ENCODE measurements at places on chromosomes 4 and X.

DNA sequence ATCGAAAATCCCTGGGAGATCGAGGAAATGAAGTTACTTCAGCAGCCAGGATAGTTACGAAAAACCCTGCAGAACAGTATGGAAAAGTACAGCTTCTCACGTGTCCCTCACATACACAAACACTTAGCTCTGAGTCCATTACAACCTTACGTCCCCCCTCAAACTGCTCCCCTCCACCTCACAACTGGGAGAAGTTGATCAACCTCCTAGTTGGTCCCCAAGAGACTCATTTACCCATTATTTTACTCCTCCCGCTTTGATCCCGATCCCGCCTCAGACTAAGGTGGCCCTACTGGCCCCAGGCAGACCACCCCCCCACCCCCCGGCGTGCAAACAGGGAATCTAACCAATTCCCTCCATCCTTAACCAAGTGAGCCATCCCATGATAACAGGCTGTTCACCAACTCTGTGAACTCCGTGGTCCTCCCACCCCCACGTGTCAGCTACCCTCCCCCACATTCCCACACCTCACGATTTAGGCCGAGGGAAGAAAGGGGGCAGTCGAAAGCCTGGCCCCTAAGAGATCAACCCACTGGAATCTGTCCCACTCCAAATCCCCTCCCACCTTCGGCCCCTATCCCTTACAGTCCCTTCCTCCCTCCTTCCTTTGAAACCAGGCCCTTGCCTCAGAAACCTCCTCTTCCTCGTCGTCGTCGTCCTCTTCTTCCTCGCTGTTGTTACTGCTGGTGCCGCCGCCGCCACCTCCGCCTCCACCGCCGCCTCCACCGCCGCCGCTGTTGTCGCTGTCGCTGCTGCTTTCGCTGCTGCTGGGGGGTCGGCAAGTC lies 755 bp downstream of the ANKRD17 start:
- peak; percentile 22 for DNase-seq

GRCh38 chr4:89957046-89957926 lies 62.6 kb downstream of the MMRN1 start:
- DNase-seq: no peak

DNA sequence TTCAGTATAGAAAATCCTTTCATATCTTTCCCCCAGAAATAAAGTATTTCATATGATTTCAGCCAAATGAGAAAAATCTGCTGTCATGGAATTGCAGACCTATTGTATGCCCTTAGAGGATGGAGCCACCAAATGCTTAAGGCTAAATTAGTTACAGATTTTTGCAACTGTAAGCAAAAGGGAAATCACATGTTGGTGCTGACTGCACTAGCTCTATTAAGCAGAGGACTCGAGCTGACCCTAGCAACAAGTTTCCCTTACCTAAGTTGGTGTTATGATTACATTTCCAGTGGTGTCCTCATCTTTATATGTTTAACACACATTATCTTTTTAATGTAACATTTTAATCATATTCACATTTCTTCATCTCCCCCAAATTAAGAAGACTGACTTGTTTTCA lies 58.3 kb upstream of the DOCK11 start:
- DNase-seq: no peak

GRCh38 chr4:2194496-2194895 lies 47.4 kb downstream of the HAUS3 start:
- no peak for DNase-seq

- DNase-seq: no peak
These were observed 7.9 kb downstream of the GTPBP6 start for GRCh38 chrX:310621-311155.

GRCh38 chrX:153854702-153855101 lies 24.4 kb upstream of the PDZD4 start:
- no peak for DNase-seq

DNA sequence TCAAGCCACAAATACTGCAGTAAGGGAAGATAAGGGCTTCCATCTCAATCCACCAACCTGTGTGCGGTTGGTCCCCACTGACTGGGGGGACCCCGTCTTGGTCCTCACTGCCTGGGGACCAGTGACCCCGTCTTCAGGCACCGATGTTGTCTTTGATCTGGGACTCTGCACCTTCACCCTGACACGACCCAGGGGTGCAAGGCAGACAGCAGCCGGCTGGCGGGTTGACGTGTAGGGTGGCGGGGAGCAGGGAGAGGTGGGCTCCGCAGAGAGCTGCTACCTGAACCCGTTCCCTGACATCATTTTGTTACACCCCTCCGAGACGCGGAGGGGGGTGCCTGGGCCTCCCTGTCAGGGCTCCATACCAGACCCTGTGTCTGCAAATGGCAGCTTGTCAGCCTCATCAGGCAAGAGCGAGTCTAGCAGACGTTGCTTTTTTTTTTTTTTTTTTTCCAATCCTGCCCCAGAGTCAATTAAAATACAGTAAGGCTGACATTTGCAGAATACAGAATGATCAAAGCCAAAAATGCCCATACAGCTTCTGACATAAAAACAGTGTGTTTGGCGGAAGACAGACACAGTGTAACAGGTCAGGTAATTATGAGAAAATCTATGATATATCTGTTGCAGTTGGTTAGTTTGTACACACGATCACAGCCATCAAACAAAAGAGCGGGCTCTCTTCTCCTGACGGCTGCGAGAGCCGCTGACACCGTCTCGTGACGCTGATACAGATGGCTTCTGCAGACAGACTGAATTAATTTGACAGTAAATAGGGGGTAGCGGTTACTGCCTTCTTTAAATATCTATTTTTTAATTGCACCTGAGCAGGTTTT lies 118.6 kb downstream of the CRLF2 start:
- no peak for DNase-seq

DNA sequence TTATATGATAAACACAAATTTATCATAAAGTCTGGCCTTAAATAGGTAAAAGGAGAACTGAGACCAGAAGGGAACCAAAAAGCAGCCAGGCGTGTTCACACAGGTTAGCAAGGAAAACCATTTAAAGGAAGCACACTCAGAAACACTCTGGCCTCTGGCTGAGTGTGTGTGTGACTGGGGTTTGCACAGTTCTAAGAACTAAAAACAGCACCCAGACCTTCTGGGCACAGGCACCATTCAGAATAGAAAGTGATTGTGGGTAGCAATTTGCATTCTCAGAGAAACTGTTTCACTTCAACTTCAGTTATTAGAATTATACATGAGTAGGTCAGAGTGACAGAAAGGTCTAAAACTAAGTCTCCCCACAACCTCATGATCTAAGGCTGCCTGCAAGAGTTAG lies 10.0 kb downstream of the GPR82 start:
- DNase-seq: no peak

- no peak for DNase-seq
These were observed 89.9 kb downstream of the TTC29 start for GRCh38 chr4:146855761-146856160.

DNA sequence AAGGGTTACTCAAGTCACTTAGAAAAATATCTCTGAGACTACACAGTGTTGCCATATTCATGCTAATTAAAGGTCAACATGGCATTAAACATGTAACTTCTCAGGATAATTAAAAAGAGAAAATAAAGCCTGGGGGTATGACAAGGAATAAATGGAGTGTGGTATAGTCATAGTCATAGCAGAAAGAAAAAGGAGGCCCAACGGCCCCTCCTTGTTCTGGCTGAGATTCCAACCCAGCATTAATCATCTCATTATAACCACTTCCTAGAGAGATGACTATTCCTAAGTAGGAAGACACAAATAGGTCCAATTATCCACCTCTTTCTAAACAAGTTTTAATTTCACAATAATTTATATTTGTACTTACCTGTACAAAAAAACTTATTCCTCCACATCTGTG lies 778.4 kb upstream of the AADAT start:
- DNase-seq: no peak

- no peak for DNase-seq
These were observed 20.8 kb downstream of the FGFR3 start for GRCh38 chr4:1813915-1814314.

DNA sequence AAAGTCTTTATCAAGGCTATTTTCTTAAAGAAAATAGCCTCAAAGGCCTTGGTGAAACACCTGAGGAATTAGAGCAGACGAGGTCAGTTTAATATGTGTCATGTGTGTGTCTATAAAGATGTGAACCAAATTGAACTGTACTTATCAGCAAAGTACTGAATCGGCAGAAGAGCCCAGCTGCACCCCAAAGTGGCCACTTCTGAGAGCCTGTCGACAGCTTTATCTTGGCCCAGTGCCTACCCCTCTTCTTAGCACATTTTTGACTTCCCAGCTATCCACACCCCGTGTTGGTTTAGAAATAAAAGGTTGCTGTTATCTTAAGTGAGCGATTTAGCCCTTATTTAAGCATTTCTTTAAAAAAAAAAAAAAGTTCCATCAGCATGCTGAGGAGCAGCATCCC lies 329.7 kb downstream of the FBXW7 start:
- DNase-seq: no peak

DNA sequence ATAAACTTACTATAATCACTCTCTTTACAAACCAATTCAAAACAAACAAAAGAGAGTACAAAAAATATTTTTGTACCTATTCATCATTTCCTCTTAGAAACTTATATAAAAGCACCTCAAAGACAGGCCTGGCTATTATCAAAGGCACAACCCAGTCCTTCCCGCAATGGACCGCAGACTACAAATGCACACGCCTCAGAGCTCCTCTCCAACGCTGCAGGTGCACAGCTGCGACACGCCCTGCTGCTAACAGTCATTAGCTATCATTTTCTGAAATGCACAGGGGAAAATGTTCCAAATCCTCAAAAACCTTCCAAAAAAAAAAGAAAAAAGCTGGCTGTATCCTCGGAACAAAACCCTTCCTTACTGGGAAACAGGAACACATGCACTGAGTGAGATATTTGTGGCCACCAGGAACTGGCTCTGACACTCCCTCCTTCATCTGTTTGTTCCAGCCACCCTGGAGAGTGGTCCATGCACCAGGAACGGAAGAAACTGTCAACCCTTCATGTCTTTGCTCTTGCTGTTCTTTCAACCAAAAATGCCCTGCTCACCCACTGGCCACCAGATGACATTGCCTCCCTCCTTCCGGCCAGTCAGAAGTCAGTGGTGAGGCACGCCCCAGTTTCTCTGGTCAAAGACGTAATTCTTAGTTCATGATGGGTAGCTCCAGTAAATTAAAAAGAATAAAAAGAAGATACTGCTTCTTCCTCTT lies 16.7 kb downstream of the IRF2 start:
- DNase-seq: no peak

GRCh38 chr4:154960476-154960875 lies 179.4 kb downstream of the RBM46 start:
- DNase-seq: no peak

DNA sequence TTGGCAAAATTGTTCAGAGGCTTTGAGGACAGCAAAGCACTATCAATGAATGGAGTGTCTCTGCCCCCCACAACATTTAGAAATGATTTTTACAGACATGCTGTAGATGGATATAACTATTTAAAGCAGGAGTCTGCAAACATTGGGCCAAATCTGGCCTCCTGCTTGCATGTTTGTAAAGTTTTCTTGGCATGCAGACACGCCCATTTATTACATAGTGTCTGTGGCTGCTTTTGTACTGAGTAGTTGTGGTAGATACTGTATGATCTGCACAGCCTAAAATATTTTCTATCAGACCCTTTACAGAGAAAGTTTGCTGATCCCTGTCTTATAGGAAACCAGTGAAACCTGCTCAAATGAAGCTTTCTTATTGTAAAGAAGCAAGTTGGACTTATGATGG lies 45.5 kb upstream of the PHEX start:
- no peak for DNase-seq

GRCh38 chr4:154490583-154491340 lies 837 bp downstream of the DCHS2 start:
- DNase-seq: no peak

DNA sequence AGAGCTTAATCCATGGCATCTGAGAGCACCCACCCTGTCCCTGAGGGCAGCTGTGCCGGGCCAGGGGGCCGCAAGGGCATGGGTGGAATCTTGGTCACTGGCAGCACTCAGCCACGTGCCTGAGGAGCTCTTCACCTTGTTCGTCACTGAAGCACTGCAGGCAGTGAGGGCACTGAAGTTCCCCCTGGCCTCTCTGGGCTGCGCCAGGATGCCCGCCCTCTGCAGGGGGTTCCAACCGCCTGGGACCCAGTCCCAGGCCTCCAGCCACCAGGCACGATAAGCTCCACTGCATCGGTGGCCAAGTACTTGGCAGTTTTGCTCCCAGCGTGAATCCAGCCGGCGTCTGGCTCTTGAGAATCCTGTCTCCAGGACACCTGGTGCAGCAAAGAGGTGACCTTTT lies 96.4 kb upstream of the MED14 start:
- DNase-seq: no peak

GRCh38 chrX:44731160-44731559 lies 112.7 kb upstream of the DUSP21 start:
- DNase-seq: no peak

GRCh38 chr4:8167291-8167690 lies 8.7 kb upstream of the ABLIM2 start:
- no peak for DNase-seq

DNA sequence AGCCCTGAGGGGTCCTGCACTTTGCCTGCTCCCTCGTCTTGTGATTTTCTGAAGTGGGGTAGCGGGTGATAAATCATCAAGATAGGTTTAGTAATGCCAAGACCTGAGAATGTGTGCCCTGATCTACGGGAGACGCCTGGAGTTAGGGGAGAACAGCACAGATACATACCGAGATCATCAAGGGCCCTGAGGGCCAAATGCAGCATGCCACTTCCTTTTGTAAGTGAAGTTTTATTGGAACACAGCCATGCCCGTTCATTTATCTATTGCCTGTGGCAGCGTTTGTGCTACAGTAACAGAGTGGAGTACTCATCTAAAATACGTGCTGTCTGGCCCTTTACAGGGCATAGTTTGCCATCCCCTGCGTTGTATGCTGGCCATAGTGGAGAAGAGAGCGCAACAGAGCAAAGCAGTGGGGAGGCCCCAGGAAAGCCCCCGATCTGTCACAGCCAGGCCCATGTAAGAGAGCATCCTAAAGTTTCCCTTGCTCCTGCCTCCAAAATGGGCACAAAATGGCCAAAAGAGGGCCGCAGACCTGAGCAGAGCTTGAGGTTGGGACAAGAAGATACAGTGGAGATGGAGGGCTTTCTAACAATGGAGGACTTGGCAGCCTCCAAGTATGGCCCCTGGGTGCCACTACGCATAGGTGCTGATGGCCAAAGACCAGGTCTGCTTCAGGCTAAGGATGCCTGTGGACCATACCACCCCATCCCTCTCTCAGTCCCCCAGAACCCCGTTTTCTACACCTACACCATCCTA lies 167.0 kb downstream of the SMIM20 start:
- no peak for DNase-seq

DNA sequence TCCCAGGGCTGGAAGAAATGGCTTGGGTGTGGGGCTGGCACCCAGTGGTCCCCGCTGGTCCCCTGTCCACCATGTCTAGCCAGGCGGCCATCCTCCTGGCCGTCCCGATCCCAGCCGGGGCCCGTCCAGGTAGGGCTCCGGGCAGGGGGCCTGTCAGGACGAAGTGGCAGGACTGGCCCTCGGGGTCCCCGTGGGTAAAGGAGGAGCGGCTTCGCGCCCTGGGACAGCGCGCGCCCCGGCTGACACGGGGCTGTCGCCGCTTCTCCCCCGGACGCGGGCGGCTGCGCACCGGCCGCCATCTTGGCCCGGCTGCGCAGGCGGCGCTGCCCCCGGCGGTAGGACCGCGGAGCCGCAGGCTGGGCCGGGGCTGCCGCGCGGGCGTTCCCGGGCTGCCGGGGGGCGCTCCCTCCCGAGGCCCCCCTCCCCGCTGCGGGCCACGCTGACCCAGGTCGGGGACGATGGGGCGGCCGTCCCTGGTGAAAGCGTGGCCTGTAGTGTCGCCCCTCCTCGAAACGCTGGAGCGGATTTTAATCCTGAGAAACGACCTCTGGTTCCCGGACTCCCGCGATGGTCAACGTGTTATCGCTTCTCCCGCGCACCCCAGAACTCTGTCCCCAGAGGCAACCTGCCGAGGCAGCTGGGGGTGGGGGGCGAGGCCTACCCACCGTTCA lies 60.4 kb upstream of the BCOR start:
- no peak for DNase-seq

- DNase-seq: no peak
These were observed 34.8 kb upstream of the GPR78 start for GRCh38 chr4:8545439-8545765.
